ENCODE measurements at places on chromosomes 16 and 17.
A peak's percentile ranks its signal among the peaks of the same experiment; 100 is the strongest.

DNA sequence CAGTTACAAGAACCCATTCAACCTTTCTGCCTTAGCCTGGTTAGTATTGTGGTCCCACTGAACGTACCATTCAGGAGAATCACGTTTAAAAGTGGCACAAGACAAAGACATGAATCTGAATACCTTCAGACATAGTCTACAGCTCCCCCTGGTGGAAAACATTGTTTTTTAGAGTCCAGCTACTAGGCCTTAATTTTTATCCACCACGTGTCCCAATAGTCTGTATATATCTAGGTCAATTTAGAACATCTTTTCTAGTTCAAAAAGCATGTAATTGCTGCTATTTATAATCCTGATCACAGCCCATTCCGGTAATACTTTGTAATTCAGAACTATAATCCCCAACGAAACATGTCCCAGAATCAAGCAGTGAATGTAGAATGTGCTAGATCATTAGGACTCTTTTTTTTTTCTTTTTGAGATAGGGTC lies 13.7 kb upstream of the GUCY2D start:
- DNase-seq = peak; percentile 84

GRCh38 chr16:65989861-65990604 lies 376.5 kb upstream of the CDH5 start:
- DNase-seq = no peak

GRCh38 chr17:48121923-48122664 lies 14.5 kb downstream of the SNX11 start:
- DNase-seq = no peak

DNA sequence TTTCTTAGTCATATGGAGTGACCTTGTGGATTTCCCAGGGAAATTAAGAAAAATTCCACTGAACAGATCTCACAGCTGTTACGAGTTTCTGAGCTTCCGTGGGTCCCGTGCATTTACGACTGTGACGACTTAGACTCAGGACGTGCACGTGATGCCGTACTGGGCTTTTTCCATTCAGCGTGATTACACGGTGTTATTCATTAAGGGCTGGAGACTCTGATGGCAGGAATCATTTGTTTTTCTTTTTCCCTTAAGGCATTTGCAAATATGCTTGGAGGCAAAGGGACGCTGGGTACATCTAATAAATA lies 57.2 kb downstream of the TBC1D16 start:
- DNase-seq = no peak

- DNase-seq = peak; percentile 63
These were observed 690 bp downstream of the RHOT1 start for GRCh38 chr17:32142857-32143526.

DNA sequence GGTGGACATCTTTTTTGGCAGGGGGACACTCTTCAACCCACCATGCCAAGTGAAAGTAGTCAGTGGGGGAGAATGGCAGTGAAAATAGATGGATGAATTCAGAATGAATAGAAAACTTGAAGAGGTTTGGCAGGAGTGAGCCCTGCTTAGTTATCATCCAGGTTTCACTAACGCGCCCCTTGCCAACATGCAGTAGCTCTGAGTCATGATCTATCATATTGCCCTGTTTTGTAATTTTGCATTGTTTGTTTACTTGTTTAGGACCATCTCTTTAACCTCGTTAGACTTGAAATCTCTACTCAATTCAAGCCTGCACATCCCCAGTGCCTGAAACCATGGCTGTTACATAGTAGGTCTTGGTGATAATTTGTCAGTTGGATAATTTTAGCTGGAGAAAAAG lies 116.7 kb downstream of the RBFOX1 start:
- no peak for DNase-seq

GRCh38 chr17:79388556-79389295 lies 222.1 kb downstream of the RBFOX3 start:
- DNase-seq = peak; percentile 82

DNA sequence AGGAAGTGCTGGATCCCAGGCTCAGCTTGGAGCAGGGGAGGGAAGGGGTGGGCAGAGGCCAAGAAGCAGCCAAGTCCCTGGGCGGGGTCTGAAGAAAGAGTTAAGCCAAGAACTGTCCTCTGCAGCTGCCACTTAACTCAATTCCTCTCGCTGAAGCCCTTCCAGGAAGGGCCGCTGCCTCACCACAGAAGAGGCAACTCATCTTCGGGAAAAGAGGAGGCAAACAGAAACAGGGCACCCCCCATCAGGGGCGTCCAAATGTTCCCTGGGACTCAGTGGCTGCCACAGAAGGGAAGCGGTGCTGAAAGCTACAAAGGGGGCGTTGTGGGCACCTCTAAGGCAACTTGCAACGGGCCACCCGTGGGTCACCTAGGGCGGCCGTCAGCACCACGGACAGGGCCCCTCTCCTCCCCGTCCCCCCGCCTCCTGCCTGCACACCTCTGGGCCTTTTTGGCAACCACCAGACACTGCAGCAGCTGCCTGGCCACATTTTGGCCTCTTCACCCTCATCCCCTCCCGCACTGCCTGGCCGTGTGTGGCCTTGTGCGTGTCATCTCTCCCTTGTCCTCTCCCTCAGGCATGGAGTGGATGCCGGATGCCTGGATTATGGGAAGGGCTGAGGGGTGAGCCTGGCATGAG lies 2.5 kb downstream of the TLCD3B start:
- peak; percentile 83 for DNase-seq

DNA sequence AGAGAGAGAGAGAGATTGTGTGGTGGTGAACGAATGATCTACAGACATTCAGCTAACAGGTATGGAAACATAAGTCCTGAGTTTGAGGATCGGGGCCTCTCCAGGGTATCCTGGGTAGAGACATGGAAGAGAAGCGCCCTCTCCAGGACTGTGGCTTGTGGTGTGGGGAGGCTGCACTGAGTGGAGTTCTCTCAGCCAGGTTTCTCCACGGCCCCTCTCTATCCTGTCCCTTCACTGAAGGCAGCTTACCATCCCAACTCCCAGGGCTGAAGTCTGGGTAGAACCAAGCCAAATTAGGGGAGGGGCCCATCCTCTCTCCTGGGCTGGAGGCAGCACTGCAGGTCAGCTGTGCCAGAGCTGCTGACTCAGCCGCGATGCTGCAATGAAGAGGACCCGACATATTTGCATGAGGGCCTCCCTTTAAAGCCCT lies 6.2 kb downstream of the C1QL1 start:
- peak; percentile 46 for DNase-seq

DNA sequence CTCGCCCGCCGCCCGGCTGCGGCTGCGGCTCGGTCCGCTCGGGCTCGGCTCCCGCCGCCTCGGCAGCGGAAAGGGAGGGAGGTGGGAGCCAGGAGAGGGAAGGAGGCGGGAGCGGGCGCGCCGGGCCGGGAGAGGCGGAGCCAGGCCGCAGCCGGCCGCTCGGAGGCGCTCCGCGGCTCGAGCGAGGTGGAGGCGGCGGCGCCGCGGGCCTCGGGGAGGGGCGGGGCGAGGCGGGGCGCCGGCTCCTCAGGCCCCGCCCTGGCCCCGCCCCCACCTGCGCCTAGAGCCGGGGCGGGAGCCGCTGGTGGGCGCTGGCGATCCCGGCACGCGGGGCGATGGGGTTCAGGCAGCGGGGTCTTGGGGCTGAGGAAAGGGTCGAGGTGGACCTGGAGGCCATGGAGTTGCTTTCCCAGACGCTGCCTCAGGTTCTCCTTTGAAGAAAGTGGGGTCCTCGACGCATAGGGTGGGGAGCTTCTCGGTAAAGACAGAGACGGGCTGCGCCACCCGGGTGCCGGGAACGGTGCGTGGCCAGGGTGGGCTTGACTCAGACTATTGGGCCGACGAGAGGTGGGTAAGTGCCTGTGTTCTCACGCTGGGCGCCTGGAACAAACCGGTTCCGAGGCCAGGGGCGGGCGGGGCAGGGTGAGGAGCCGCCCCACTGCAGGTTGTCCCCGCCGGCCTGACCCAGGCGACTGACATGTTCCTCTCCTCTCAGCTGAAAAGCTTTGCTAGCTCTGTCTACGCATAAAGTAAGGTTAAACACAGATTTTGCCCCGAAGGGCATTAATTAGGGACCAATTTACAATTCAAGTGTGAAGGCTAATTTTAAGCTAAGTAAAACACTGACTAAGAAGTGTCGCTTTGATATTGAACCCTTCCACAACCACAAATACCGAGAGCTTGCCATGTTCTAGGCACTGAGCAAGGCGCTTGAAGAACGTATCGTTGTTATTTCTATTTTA lies at the start of gene CMTM4:
Gene CMTM4 (minus strand): TSS at position 75 of the 962 bp plus-strand sequence. CDS start 218 bp downstream, outside the sequence.
- peak; percentile 92 for DNase-seq

DNA sequence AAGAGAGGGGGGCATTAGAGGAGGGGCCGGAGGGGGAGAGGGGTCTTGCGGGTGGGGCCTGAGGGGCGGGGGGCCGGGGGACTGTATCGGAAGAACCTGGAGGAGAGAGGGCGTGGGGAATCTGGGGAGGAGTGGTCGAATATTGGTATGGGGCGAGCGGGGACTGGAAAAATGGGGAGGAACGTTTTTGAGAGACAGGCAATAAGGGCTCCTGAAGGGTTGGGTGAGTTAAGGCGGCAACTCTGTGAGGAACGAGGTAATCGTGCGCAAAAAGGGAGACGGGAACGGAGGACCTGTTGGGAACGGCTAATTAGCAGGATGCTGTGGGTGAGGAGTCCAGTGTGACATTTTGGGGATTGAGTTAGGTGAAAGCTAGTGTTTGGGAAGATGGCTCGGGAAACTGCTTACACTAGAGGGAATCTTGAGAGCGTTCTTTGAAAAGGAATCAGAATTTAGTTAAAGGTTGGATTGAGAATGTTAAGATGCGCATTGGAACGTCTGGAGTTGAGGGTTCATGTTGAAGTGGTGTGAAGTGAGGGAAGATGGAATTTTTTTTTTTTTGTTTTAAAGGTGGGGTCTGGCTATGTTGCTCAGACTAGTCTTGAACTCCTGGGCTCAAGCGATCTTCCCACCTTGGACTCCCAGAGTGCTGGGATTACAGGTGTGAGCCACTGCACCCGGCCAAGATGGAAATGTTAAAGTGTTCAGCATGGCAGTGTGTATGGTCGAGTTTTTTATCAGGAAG lies 662 bp downstream of the WIPF2 start:
- peak; percentile 50 for DNase-seq

- DNase-seq = no peak
These were observed 45.6 kb downstream of the USP31 start for GRCh38 chr16:23103603-23104002.

- no peak for DNase-seq
These were observed 16.6 kb upstream of the TRPV3 start for GRCh38 chr17:3574231-3574630.

DNA sequence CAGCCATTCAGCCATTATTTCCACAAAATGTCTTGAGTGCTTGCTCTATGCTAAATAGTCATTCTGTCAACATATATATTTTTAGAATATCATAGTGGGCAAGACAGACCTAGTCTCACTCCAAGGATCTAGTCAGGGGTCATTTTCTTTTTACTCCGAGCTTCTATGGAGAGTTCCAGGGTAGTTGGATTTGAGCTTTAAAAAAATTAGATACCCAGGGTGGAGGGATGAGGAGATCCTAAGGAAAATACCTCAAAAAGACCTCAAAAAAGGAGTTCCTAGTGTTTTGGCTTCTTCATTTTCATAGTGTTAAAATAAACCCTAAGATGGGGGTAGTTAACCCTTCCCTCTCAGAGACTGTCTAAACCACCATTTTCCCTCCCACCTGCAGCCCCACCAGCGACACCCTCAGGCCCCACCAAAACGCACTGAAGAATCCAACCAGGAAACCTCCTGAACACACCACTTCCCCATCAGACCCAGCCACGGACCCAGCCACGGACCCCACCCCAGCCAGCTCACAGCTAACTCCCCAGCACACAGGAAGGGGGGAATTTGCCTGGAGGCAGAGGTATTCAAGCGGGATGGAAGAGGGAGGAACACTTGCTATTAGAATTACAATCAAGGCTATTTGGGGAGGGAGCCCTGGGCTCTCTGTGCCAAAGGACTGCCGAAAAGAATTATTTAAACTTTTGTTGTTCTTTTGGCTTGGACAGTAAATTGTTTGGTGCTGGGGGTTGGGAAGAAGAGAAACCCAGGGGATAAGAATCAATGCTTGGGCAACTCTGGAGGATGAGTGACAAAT lies 2.2 kb downstream of the ETV4 start:
- DNase-seq = no peak

DNA sequence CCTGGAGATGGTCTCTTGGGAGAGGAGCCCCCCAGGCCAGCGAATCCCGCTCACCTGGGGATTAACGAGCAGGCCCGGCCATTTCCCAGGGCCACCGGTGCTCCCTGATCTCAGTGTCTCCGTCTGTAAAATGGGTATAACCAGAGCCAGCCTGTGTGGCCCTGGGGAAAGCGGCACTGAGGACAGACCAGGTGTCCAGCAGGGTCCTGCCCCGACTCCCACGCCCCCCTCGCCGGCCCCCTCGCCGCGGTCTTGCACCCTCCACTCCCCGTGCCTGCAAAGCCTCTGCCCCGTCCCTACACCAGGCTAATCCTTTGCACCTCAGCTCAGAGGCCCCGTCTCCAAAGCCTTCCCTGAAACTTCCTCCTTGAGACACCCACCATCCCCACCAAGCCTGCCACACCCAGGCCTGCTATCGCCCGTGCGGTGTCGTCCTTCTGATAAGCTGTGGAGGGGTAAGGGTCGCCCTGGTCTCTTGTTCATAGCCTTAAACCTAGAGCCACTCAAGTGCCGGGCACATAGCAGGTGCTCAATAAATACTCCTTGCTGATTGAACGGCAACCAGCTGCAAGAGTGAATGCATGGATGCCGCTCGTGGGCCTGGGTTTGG lies 259.1 kb downstream of the C16orf95 start:
- no peak for DNase-seq

GRCh38 chr16:66918355-66918754 lies 330 bp downstream of the CDH16 start:
- DNase-seq = no peak

GRCh38 chr16:81842564-81843242 lies 63.6 kb downstream of the PLCG2 start:
- no peak for DNase-seq

- no peak for DNase-seq
These were observed 445.3 kb upstream of the CCL2 start for GRCh38 chr17:33809748-33810147.

GRCh38 chr16:4805231-4805630 lies 2.8 kb upstream of the ROGDI start:
- DNase-seq = no peak

DNA sequence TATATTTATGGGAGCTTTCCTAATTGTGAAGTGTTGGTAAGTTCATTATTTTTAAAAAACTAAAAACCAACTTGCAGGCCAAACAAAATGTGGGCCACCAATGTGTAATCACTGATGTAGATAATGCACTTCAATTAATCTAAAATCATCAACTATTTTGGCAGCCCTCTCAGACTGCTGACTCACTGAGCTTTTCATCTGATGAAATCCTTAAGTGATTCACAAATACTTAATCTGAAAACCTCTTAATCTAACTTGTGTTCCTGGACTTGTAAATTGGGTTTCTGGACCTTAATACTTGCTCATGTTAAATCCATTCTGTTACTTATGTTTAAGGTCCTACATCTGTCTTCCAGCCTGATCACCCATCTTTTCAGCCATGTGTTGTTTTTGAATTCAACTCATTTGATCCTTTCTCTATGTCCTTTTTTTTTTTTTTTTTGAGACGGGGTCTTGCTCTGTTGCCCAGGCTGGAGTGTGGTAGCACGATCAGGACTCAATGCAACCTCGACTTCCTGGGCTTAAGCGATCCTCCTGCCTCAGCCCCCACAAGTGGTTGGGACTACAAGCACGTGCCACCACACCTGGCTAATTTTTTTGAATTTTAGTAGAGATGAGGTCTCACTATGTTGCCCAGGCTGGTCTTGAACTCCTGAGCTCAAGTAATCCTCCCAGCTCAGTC lies 39.0 kb downstream of the PRKCB start:
- no peak for DNase-seq
